ENCODE measurements at places on chromosomes 2 and 18. TPM values are rescaled to one million over a fixed set of nuclear protein-coding genes. Genes with fewer than 3 reads are reported as not detected.

GRCh38 chr18:2197946-2198345 lies 373.4 kb downstream of the METTL4 start:
- no peak for DNase-seq

- no peak for DNase-seq
Measured at GRCh38 chr2:134609924-134610513, 108.8 kb downstream of the TMEM163 start.

GRCh38 chr2:11663427-11663826 lies 6.6 kb downstream of the NTSR2 start:
- no peak for DNase-seq

DNA sequence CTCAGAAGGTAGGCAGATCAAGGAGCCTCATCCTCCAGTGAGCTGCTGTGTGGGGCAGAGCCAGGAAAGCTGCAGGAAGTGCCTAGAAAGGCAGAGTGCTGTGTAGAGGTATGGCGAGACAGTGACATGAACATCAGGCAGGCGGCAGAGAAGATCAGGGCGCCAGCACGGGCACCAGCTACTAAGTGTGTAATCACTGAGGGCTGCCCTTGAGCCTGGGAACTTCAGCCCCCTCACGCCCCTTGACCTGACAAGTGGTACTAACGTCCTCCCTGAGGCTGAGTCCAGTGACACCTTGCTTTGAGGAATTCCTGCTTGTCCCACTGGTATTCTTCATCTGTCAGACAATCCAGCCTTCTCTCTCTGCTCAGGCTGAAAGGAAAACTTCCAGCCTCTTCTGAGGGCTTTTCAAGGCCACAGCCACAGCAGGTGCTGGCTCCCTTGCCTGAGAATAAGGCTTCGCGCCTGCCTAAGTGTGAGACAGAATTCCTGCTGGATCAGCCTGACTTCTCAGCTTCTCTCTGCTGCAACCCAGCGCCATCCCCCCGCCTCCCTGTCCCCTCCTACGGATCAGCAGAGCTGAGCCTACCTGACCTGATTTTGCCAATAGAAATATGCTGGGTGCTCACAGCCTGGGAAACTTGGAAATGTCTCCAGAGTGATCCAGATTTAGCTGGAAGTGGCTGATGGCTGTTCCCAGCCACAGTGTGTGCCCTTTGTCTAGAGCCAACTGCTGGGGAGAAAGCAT lies 148.0 kb downstream of the SMAD7 start:
- DNase-seq: no peak

GRCh38 chr2:176668912-176669311 lies 399.7 kb downstream of the MTX2 start:
- no peak for DNase-seq

DNA sequence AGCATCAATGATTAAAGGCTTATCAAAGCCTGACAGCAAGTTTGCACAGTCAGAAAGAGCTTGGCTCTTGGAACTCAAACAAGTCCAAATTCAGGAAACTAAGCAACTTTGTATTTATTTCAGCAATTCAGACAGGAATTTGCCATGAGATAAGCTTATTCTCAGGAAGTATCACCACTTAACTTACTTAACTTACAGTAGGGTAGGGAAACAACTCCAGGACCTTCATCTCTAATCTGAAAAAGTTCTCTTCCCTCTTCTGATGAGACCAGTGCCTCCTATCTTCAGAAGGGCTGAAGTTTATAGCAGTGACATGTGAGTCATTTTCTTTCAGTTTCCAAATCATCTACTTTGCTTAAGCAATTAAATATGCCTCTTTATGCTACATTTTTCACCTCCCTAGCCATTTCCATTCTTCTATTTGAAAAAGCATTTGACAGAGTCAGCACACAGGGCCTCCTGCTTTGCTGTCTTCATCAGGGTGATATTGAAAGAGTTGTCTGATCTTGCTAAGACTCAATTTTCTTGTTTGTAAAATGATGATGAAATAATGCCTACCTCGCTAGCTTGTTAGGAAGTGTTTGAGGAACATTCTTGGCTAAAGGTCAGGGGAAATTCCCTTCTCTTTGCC lies 389.5 kb downstream of the RND3 start:
- no peak for DNase-seq

GRCh38 chr2:55840460-55840859 lies 83.1 kb downstream of the EFEMP1 start:
- DNase-seq: no peak

- no peak for DNase-seq
Measured at GRCh38 chr2:43125090-43125998, 101.1 kb downstream of the ZFP36L2 start.

- DNase-seq: peak; percentile 79
Measured at GRCh38 chr2:24123922-24124580, 782 bp downstream of the FAM228B start.

- DNase-seq: no peak
Measured at GRCh38 chr2:21515903-21516302, 392.1 kb downstream of the TDRD15 start.

GRCh38 chr2:95234286-95234785 lies 27.0 kb downstream of the ZNF892 start:
- no peak for DNase-seq

DNA sequence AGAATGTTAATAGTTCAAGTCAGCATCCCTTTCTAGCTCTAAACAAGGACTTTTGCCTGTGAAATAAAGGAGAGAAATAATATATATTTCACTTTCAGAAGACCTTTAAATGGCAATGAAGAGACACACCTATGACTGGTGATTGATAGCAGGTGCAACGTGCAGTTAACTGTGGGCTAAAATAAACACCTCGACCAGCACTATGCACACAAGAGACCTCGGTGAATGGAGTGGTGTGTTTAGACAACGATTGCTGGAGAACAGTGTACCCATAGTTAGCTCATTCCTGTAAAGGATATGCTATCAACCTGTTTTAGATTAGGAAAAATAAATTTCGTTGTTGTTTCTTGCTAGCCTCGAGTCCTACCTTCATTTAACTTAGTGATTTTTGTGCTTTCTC lies 143.4 kb downstream of the NR4A2 start:
- DNase-seq: peak; percentile 13

DNA sequence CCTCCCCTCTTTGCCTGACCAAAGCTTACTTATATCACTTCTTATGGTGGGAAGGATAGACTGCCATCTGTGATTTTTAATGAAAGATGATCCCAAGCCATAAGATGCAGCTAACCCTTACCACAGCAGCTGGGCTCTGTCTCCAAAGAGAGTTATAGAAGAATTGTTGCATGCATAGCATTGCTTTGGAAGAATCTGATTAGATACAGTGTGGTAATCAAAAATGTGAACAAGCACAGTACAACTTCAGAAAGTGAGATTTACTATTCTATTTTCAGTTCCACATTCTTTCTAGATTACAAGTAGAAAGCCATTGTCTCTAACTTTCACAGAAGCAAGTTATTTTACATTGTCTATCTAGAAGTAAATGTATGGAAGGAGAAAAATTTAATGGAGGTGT lies 129.0 kb upstream of the ACVR2A start:
- no peak for DNase-seq

- no peak for DNase-seq
Measured at GRCh38 chr2:178066890-178067669, 5.5 kb downstream of the PDE11A start.

DNA sequence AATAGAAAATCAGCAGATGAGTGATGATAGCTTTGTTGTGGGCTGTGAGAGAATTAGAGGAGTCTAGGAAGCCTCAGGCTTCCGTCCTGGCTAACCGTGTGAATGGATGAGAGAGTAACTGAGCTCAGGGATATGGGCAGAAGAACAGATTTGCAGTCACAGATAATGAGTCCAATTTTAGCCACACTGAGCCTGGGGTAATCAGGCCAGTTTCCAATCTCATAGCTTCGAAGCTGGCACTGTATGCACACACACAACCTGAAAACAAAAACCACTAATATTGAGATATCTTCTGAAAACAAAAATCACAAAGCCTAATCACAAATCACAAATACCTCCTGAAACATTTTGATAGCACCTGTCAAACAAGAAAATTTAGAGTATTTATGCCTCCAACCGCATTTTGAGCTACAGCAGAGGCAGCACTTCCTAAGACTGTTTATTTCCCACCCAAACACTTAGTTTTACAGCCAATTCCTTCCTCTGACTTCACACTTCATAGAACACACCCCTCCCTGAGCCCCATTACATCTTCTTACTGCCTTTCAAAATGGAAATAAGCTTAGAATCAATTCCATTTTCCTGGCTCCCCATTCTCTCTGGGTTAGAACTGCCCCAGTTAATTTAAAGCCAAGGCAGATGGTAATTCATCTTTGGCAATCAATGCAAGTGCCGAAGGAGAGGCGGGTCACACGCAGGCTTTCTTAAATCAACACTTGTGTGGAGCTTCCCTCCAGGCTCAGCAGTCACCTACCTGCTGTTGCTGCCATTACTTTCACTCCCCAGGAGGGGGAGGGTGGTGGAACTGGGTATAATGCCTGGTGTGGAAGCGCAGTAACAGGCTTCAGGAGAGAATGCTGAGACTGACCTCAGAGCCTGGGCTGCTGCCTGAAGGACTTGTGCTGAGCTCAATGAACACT lies 18.9 kb downstream of the TTR start:
- no peak for DNase-seq

GRCh38 chr2:212672186-212672585 lies 133.6 kb upstream of the ERBB4 start:
- DNase-seq: no peak

DNA sequence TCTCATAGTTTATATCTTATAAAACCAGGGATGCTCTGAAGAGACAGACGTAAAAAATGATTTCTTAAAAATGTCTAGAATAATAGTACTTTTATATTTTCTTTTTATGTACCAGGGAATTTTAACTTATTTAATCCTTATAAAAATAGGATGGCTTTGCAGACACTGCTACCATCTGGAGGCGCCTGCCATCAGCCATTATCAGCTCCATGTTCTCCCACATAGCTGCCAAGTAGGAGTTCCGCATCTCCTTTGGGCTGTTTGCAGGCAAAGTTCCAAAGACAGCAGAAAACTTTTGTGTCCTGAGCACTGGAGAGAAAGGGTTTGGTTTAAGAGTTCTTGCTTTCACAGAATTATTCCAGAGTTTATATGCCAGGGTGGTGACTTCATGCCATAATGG lies 69.2 kb downstream of the MTX2 start:
- DNase-seq: no peak

DNA sequence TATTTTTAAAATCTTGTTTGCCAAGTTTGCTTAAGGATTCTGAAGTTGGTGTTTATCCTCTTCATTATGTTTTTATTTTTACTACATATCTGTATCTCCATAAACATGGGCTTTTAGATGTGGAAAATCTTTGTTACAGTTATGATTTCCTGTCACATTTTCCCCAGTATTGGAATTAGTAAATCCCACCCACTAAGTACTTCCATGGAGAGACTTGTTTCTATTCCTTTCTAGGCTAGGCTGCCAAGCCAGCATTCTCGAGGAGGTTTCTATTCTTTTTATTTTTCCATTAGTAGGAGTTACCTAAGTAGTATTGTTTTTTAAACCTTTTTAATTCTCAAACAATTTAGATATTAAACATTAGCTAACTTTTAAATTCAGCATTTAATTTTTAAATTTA lies 22.1 kb downstream of the PKP4 start:
- DNase-seq: no peak

DNA sequence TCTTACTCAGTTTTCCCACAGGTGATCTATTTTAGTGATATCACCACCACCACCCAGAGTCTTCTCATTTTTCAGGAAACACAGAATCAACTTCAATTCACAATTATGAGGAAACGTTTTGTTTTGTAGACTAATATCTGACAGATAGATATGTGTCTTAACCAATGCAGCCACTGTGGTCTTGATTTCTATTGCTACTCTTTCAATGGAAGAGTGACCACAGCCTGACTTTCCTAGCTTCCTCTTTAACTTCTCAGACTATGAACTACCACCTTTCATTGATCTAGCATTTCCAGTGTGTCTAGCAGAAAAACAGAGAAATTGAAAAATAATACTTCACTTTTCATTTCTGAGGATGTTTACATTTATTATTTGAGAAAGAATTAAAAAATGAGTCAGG lies 20.5 kb downstream of the ADAM17 start:
- DNase-seq: no peak

DNA sequence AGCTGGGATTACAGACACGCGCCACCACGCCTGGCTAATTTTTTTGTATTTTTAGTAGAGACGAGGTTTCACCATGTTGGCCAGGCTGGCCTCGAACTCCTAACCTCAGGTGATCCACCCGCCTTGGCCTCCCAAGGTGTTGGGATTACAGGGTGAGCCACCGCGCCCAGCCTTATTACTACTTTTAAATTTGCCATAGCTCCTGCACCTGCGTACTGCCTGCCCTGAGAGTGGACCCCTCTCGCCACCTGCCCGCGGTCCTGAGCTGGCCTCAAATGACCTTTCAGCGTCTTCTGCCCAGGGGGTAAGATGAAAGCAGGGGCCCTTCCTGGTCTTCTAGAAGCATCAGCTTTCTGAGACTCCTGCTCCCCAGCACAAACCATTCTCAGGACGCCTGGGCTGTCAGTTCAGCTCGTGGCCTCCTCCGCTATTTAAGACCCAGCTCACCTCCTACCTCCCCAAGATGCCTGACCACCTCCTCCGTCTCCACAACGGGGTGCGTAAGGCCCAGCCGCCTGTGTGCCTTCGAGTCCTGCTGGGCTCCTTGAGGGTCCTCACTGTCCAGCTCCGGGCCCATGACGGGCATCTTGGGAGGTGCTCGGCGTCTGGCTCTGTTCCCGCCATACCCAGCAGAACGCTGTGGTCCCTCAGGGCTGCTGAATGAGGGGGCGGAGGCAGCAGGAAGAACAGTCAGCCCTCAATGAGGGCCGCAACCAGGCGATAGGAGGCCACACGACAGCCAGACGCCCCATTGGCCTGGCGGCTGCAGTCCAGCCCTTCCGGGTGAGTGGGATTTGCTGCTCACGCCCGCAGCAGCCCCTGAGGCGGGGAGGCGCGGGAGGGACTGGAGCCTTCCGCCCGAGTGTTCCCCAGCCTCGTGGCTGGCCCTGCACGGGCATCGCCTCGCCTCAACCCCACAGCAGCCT lies 266.6 kb downstream of the TFCP2L1 start:
- no peak for DNase-seq

The SEPTIN10 gene
- total RNA-seq: 101 TPM

The RAD51AP2 gene
- total RNA-seq: not detected

The ASIC4 gene
- under 0.01 TPM for total RNA-seq

The RALB gene
- total RNA-seq: 48.5 TPM

The SERPINB13 gene
- not detected for total RNA-seq

The MC2R gene
- total RNA-seq: not detected

The RNU2-63P gene
- not detected for total RNA-seq

The LRATD1 gene
- 10.0 TPM for total RNA-seq

The HOXD12 gene
- not detected for total RNA-seq

The FAM237A gene
- total RNA-seq: not detected

The AQP12A gene
- not detected for total RNA-seq

The YPEL5 gene
- 92.3 TPM for total RNA-seq

The TEX44 gene
- not detected for total RNA-seq

The SDC1 gene
- 11.8 TPM for total RNA-seq

The ZNF385B gene
- 1.1 TPM for total RNA-seq
